ENCODE measurements at places on chromosomes 7 and 10.

DNA sequence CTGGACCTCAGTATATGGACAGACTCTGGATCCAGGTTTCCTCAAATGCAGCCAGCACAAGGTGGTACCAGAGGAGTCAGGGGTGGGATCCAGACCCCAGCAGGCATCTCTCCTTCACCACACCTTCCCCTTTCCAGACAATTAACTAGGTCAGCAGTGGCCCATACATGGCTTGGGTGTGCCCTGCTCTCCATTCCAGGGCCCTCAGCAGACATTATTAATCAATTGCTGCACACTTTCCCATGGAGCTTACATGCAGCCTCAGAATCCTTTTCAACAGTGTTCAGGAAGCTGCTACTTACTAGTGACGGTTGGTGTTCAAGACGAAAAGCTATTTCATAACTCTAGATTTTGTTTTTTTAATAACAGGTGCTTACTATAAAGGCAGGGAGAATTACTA is 6.0 kb downstream of the COL13A1 start:
- DNase-seq = no peak

DNA sequence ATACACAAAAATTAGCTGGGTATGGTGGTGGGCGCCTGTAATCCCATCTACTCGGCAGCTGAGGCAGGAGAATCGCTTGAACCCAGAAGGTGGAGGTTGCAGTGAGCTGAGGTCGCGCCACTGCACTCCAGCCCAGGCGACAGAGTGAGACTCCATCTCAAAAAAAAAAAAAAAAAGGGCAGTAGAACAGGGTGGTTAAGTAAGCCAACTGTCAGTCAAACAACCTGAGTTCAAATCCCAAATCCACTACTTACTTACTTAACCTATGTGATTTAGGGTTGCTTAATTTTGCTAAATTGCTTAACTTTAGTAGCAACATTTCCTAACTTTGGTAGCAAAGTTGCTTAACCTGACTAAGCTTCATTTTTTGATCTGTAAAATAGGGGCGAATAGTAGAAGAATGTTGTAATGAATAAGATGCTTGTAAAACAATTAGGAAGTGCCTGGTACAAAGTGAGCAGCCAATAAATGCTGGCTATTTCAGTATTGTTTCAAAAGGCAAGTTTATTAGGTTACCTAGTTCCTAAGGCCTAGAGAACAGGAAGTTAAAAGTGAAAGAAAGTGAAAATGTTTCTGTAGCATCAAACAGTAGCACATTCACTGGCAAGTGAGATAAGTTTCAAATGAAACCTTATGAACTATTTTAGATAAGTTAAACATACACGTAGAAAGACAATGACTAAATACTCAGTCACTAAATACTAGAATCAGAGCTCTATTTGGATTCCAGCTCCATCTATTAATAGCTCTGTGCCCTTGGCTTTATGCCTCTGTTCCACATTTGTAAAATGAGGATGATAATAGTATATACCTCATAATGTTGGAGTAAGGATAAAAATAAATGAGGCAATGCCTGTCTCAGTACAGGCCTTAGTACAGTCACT is 64.3 kb downstream of the HOXA1 start:
- DNase-seq = no peak

GRCh38 chr10:3972460-3973301 is 187.7 kb upstream of the KLF6 start:
- DNase-seq = peak; percentile 30

GRCh38 chr7:131045526-131045925 is 282.1 kb upstream of the MKLN1 start:
- DNase-seq = no peak

Measured in stimulated activated CD4-positive, alpha-beta T cell treated with anti-CD3 and anti-CD28 coated beads, TNF-alpha, amount 100 ng/mL, for 24 hours (primary cell).